ENCODE measurements at places on chromosomes 16 and 17. TPM values are rescaled to one million over a fixed set of nuclear protein-coding genes. Genes with fewer than 3 reads are reported as not detected.

DNA sequence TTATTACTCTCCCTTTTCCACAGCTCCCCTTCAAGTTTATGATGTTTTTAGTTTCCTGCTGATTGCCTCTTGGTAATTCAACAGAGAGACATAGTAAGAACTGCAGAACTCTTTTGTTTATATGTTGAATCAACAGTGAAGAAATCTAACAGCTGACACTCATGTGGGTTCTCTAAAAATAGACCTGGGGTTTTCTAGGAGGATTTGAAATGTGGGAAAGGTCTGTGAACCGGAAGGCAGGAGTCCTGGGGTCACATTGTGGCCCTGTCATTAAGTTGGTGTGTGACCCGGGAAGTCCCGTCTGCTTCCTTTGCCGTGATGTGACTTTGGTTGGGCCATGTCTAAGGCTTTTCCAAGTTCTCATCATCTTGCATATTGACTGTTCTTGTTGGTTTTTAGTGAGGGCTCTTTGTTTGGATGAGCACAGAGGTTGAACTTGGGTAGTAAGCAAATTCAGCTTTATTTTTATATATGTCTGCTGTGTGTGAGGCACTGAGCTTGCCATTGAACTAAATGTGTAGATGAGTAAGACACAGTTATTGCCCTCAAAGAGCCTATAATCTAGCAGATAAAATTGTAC, 48.5 kb upstream of the HS3ST3A1 start:
- no peaks in the 10 kb centered on the region for H3K4me1 ChIP-seq
- no peak for DNase-seq
- no peak overlapping the region for H3K27ac ChIP-seq

Gene SLC16A5
- 17.0 TPM for total RNA-seq

GRCh38 chr16:50373780-50374179, 5.0 kb upstream of the BRD7 start:
- H3K4me1 ChIP-seq: no peaks in the 10 kb centered on the region
- no peak overlapping the region for H3K4me3 ChIP-seq
- DNase-seq: no peak
- no peaks in the 10 kb centered on the region for H3K27me3 ChIP-seq
- no peaks in the 10 kb centered on the region for H3K36me3 ChIP-seq

- H3K4me3 ChIP-seq: no peak overlapping the region
- no peak overlapping the region for H3K27ac ChIP-seq
- no peaks in the 10 kb centered on the region for H3K4me1 ChIP-seq
These were observed 16.5 kb upstream of the CMTM4 start for GRCh38 chr16:66713076-66713475.

DNA sequence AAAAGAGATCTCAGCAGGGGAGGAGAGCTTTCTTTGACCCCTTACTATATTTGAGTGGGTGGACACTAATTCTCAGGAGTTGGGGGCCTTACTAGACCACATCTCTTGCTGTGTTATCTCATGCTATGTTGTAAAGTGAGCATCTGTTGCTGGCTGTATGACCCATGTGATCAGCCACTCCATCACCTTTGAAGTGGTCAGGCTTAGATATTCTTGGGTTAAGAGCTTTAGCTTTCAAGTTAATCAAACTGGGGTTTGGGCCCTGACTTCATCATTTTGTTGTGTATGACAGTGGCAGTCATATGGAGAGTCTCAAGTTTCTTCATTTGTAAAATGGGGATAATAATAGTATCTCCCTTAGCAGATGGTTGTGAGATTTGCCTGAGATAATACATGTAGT, 201.1 kb downstream of the FTO start:
- no peaks in the 10 kb centered on the region for H3K36me3 ChIP-seq
- H3K27ac ChIP-seq: no peak overlapping the region
- no peak overlapping the region for H3K4me3 ChIP-seq
- no peaks in the 10 kb centered on the region for H3K4me1 ChIP-seq
- DNase-seq: no peak

GRCh38 chr16:450385-450784, 24.9 kb downstream of the RAB11FIP3 start:
- H3K4me3 ChIP-seq: no peak overlapping the region
- H3K27me3 ChIP-seq: no peaks in the 10 kb centered on the region
- DNase-seq: no peak
- H3K27ac ChIP-seq: no peak overlapping the region

GRCh38 chr17:51926448-51926847, 232.1 kb downstream of the CA10 start:
- no peak overlapping the region for H3K27ac ChIP-seq
- H3K27me3 ChIP-seq: no peaks in the 10 kb centered on the region

Gene GAST
- not detected for total RNA-seq

DNA sequence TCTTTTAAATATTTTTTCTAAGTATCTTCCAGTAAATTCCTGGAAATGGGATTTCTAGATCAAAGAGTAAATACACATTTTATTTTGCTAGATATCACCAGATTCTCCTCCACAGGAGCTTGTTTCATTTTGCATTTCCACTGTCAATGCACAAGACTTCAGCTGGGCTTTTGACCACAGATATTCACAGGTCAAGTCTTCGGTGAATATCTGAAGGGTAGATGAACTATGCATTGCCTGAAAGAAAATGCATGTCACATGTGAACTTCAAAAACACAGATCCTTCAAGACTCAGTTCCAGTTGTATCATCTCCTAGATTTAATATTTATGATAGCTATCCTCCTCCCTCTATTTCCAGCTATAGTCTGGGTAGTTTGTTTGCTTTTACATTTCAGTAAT, 963.6 kb upstream of the GOT2 start:
- no peaks in the 10 kb centered on the region for H3K4me1 ChIP-seq
- no peak overlapping the region for H3K27ac ChIP-seq
- DNase-seq: no peak
- no peak overlapping the region for H3K4me3 ChIP-seq

GRCh38 chr17:77666881-77667395, 291.6 kb upstream of the TNRC6C start:
- no peaks in the 10 kb centered on the region for H3K27me3 ChIP-seq
- no peak overlapping the region for H3K27ac ChIP-seq
- no peak for DNase-seq

DNA sequence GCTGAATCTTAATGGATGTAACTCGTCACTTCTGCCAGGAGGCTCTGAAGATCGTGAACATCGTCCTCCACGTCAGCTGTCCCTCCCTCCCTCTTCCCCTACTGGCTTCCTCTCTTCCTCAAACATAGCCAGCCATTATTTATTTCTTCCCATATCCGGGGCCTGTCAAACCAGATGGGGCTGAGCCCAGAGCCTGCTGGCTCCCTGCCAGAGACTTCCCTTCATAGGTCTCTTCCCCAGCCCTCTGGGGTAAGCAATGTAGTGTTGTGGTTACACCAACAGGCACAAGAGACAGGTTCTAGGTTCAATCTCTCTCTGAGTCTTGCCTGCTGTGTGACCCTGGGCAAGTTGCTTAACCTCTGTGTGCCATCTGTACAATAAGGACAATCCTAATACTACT, 40.1 kb upstream of the ZFP90 start:
- no peak overlapping the region for H3K27ac ChIP-seq
- no peaks in the 10 kb centered on the region for H3K4me1 ChIP-seq
- peaks cover 8% of the 10 kb centered on the region for H3K36me3 ChIP-seq
- H3K27me3 ChIP-seq: no peaks in the 10 kb centered on the region

Gene HSD17B1
- 1.3 TPM for total RNA-seq

DNA sequence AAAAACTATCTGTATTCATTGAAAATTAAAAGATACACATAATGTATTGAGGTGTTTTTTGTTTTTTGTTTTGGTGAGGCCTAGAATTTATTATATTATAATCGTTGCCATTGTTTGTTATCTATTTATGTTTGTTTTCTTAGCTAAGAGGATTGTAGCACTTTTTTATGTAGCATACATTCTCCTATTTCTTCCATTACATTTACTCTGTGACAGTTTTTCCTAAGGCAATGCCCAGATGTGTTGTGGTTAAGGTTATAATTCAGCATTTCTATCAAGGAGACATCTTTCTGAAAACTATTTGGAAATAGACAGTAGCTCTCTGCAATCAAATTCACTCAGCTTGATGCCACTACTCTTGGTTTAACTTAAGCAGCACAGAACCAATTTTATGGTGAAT, 161.6 kb downstream of the PPM1E start:
- no peaks in the 10 kb centered on the region for H3K27me3 ChIP-seq
- no peaks in the 10 kb centered on the region for H3K4me1 ChIP-seq
- H3K4me3 ChIP-seq: no peak overlapping the region

- H3K36me3 ChIP-seq: no peaks in the 10 kb centered on the region
- no peak for DNase-seq
- no peak overlapping the region for H3K4me3 ChIP-seq
- H3K27me3 ChIP-seq: no peaks in the 10 kb centered on the region
- H3K4me1 ChIP-seq: no peaks in the 10 kb centered on the region
- H3K27ac ChIP-seq: no peak overlapping the region
These were observed 19.6 kb upstream of the EFCAB13 start for GRCh38 chr17:47304186-47304585.

DNA sequence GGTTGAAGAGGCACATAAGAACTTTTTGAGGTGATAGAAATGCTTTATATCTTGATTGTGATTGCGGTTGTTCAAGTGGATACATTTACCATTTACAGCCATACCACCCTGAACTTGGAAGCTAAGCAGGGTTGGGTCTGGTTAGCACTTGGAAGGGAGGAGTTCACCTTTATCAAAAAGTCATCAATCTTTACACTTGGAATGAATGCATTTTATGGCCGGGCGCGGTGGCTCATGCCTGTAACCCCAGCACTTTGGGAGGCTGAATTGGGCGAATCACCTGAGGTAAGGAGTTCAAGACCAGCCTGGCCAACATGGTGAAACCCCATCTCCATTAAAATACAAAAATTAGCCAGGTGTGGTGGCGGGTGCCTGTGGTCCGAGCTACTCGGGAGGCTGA, 9.5 kb upstream of the GJD3 start:
- no peaks in the 10 kb centered on the region for H3K27me3 ChIP-seq
- no peak overlapping the region for H3K27ac ChIP-seq
- DNase-seq: no peak
- H3K4me1 ChIP-seq: no peaks in the 10 kb centered on the region

DNA sequence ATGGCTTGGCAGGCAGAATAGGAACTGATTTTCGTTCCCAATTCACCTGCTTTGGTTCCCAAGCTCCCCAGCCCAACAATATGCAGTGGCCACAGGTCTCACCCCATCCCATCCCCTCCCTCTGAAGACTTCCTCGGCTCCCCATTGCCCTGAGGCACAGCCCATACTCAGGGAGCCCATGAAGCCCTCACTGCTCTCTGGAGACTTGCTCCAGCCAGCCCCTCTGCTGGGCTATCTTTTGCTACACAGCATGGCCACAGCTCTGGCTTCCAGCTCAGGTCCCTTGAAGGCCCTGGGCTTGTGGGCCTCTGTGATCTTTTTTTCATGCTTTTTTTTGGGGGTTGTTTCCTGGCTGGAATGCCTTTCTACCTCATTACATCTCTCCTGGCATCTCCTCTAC, 8.5 kb upstream of the RNF222 start:
- no peak for DNase-seq
- no peaks in the 10 kb centered on the region for H3K4me1 ChIP-seq
- no peak overlapping the region for H3K4me3 ChIP-seq
- no peaks in the 10 kb centered on the region for H3K27me3 ChIP-seq

DNA sequence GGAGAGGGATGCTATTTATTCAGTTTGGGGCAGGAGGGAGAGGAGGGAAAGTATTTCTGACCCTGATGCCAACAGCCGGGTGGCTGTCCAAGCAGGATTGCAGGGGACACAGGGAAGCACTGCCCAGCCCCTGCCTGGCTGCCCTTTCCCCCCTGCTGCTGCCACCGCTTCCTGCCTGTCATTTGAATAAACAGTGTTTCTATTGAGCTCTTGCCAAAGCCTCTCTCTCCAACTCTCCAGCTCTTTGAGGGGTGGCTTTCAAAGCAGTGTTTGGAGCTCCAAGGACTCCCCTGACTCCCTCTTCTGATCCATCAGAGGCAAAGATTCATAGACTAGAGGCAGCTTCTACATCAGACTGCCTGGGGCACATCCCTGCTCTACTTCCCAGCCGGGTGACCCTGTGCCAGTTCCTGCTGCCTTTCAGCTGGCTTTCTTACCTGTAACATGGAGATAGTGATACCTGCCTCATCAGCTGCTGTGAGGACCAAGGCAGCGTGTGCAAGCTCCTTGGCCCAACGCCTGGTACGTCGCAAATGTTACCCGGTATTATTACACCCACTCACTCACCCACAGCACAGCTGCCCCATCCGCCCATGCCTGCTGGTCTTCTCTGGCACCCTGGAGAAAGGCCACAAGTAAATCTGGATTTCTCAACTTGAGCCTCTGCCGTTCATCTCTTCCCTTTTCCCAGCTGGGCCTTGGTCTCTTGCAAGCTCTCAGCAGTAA, 9.5 kb downstream of the PROCA1 start:
- no peaks in the 10 kb centered on the region for H3K4me1 ChIP-seq
- peaks cover 40% of the 10 kb centered on the region for H3K36me3 ChIP-seq
- no peak overlapping the region for H3K27ac ChIP-seq
- H3K4me3 ChIP-seq: peak overlapping the region; percentile 21

- no peak for DNase-seq
- H3K4me3 ChIP-seq: no peak overlapping the region
- H3K4me1 ChIP-seq: peaks cover 3% of the 10 kb centered on the region
- H3K27ac ChIP-seq: peak overlapping the region; percentile 62
- no peaks in the 10 kb centered on the region for H3K36me3 ChIP-seq
- no peaks in the 10 kb centered on the region for H3K27me3 ChIP-seq
These were observed 2.0 kb downstream of the ZDHHC1 start for GRCh38 chr16:67413978-67414911.

Gene PERCC1
- not detected for total RNA-seq

DNA sequence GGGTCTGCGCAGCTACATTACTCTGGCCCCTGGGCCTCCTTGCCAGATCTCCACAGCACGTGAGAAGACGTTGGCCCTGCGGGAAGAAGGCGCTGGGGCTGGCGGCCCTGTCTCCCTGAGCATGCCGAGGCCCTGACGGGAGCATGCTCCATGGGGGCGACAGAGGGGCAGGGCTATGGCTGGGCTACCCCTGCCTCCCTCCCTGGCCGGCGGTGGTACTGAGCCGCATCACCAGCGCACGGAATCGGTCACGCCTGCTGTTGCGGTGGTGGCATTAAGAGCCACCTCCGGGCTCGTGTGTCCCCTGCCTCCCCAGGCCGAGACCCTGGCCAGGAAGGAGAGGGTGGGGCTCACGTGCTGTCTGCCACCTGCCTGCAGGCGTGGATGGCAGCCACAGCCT, 28.1 kb downstream of the MAPK8IP3 start:
- no peaks in the 10 kb centered on the region for H3K4me1 ChIP-seq
- H3K36me3 ChIP-seq: no peaks in the 10 kb centered on the region
- H3K4me3 ChIP-seq: no peak overlapping the region
- no peak for DNase-seq
- no peak overlapping the region for H3K27ac ChIP-seq
